ENCODE measurements at places on chromosomes 12 and 14.

- no peak for DNase-seq
These were observed 33.9 kb upstream of the FAM222A start for GRCh38 chr12:109679501-109680263.

GRCh38 chr14:101535701-101536207 is 25.5 kb upstream of the DIO3 start:
- DNase-seq, result no peak

GRCh38 chr12:18419311-18419710 is 158.0 kb downstream of the PIK3C2G start:
- DNase-seq, result no peak

GRCh38 chr14:29016050-29016900 is 249.7 kb downstream of the FOXG1 start:
- DNase-seq, result peak; percentile 15

DNA sequence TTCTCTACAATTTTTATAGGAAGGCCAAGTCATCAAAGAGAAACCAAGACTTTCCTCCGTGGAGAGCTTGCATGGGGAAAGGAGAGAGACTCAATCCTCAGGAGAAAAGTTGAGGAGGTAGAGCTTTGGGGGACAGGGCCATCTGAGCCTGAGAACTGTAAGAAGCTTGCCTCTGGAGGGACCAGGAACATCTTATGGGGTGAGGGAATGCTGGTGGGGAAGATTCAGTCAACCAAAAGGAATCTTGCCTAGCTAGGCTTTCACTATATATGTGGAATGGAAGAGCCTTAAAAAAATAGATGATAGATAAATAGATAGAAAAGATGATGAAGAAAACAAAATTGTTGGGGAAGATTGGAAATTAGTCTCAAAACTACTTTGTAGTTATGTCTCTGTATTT is 63.5 kb downstream of the DYRK2 start:
- DNase-seq, result no peak

All from A172 (cell line).